ENCODE measurements at places on chromosomes 1 and 21.

GRCh38 chr1:42551180-42551579 is 88.1 kb downstream of the CCDC30 start:
- no peak for DNase-seq

GRCh38 chr1:17834561-17835100 is 79.5 kb downstream of the ACTL8 start:
- no peak for DNase-seq

DNA sequence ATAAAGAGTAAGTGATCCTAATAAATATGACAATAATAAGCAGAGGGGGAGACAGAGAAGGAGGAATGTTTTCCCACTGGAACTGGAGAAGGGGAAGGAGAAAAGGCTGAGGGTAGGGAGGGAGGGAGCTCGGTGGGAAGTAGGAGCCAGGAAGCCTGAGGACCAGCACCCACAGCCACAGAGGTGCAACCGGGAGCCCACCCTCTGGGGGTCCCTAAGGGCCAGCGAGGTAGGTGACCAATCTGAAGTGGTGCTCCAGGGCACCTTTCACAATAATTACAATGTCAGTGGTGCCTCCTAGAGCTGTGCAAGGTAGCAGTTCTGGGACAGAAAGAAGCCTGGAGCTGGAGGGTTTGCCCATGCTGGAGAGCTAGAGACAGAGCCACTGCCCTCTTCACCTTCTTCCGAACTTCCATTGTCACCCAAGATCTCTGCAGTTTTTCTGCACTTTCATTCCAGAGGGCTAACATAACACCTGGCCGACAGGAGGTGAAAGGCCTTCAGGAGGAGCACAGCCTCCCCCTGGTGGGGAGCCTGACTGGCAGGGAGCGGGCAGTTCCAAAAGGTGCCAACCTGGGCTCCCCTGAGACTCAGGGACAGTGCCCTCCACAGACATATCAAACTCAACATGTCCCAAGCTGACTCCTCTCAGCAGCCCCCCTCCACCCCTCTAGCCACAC is 4.1 kb upstream of the AHCYL1 start:
- DNase-seq = no peak

DNA sequence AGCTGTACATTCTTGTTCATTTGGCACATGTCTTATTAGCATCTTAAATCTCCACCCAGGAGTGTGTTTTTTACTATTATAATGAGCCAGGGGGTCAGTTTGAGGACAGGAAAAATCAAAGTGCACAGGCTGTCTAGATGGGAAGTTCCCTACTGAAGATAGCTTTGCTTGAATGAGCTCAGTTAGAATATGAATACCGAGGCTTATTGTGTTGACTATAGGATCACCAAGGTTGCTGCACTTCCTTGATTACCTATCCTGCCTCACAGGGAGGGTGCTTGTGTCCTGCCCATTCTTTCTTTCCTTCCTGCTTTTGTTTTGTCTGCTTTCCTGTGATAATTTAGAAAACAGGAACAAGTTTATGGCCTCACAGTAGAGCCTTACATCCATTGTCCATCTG is 16.3 kb downstream of the PHGDH start:
- DNase-seq = no peak

DNA sequence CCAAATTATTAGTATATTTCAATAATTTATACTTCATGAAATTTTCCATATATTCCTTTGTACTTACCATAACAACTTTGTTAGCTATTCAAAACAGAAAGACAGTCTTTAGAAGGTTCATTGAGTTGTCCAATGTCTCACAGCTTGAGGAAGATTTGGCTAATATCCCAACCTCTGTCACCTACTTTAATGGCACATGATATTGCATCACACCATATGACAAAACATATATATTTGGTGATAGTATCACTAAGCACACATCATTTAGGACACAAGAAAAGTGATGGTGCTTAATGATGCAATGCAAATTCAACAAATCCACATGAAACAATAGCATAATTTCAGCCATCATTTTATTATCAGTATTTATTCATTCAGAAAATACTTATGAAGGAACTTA is 122.0 kb upstream of the BRINP3 start:
- DNase-seq = no peak

DNA sequence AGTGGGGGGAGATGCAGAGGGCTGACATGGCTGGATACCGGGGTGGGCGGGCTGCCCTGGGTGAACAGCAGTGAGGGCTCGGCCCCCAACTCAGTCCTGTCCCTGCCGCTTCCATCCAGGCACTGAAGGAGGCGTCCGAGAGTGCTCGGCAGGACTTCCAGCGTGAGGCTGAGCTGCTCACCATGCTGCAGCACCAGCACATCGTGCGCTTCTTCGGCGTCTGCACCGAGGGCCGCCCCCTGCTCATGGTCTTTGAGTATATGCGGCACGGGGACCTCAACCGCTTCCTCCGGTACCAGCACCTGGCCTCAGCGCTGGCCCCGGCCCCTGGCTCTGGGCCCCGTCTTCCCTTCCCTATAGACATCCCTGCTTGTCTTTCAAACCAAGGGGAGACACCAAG is 15.6 kb downstream of the NTRK1 start:
- no peak for DNase-seq

GRCh38 chr1:147039916-147040315 is 101.8 kb downstream of the NBPF12 start:
- no peak for DNase-seq

DNA sequence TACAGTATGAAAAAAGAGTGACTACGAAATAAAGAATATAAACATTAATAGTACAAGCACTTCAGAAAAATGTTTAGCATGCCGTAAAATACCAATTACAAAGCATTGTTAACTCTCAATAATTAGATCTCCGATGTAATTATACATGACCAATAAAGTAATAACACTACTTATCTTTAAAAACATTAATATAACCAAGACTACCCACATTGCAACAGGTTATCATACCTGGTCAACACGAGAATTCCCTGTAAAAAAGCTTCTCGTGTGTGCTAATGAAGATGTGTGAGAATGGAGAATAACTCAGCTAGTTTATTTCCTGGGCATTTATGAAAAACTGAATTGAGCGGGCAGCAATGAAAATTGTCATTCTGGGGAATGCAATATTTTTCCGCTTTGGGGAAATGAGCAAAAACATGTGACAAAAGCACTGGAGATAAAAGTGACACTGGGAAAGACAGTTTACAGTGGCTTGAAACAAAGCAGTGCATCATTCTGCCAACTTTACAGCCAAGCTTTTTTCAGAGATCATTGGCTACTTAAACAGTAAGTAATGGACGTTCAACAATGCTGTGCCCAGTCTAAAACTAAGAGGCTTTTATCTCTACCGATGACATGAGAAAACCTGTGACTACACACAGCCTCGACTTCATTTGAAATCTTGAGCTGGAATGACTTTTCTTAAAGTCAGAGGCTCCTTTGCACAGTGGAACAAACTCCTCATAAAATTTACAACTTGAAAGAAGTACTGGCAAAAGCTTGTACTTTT is 34.7 kb downstream of the ITPKB start:
- no peak for DNase-seq

GRCh38 chr1:36083635-36084496 is at the start of gene TEKT2:
TSS of gene TEKT2 (plus strand) at chr1:36084094. CDS start at chr1:36084922, 828 bp downstream.
- DNase-seq = no peak

GRCh38 chr1:47229886-47230691 is 1.9 kb downstream of the TAL1 start:
- no peak for DNase-seq

DNA sequence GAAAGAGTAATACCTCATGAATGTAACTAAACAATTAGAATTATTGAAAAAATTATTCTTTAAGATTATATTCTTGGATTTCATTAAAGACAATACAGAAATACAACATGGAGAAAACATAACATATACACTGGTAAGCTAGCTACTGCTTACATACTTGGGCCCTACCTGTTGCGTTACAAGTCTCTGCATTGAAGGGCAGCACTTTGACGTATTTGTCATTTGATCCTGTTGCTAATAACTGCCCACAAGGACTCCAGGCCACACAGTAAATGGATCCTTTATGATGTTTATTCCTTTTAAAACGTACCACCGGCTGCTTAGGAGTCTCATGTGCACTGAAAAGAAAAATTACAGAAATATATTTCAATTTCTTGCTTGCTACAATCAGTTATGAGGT is 19.8 kb upstream of the CLCC1 start:
- DNase-seq = no peak

- DNase-seq = no peak
Measured at GRCh38 chr1:17108786-17109185, 10.5 kb downstream of the PADI2 start.

DNA sequence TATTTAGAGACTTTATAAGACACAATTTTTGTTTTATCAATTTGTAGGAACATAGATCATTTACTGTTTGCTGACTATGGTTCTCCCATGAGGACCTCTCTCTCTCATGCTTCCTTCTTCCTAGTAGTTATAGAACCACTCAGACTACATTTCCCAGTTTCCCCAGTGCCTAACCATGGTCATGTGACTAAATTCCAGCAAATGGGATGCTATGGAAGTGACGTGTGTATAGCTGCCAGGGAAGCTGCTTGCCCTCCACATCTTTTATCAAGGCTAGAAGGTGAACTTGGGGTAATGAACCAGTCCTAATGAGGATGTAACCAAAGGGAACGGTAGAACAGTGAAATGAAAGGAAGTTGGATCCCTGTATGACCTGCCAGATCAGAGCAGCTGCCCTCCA is 184.0 kb downstream of the MIS18A start:
- DNase-seq = no peak

- DNase-seq = no peak
Measured at GRCh38 chr1:31181515-31182343, 58.0 kb downstream of the NKAIN1 start.

GRCh38 chr1:37734629-37735591 is 30.0 kb downstream of the EPHA10 start:
- no peak for DNase-seq

DNA sequence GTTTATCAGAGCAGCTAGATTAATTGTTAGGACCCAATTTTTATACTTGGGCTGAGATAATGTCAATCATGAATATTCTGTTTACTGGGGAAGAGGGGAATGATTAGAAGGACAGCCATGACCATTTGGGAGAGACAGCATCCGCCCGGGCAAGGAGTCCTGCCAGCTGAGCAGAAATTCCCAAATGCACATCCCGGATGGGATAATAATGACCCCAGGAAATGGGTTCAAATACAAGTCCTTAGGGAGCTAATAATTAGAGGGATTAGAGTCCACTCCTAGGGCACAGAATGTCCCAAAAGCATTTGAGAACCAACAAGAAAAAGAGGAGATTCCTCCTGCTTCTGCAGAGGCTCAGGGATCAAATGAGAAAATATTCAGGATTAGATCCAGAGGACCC is 115.9 kb downstream of the LRRC53 start:
- DNase-seq = no peak

DNA sequence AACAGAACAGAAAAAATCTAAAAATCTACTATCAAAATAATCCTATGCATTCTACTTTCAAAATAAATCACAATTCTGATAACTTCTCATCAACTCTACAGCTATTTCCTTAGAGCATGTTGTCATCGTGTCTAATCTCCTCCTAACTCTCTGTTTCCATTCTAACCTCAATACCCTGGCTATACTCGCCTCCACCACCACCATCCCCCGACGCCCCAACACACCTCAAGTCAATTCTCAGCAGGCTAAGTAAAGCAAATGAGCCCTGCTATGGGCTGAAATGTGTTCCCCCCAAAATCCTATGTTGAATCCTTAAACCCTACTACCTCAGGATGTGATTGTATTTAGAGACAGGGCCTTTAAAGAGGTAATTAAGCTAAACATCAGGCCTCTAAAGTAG is 34.6 kb downstream of the NRDC start:
- peak; percentile 11 for DNase-seq

DNA sequence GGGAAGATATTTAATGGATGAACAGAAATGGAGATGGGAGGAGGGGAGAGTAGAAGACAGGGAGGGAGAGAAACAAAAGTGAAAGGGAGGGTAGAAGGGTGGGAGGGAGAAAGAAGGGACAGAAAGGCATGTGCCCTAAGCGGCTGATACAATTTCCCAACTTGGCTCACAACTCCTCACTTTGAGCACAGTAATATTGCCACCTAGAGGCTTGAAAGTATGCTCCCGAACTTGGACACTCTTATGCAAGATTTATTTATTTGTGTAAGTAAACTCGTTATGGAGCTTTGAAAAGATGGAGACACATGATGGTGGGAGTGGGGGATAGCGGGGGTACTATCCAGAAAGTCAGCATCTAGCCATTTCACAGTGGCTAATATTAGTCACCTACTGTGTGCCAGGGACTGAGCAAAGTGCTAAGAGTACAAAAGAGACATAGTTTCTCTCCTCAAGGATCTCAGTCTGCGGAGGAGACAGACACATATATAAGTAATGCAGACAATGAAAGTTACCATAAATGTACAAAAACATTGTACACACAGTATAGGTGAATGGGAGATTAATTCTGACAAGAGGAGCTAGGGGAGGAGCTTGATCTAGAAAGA is 189.7 kb downstream of the SEC16B start:
- no peak for DNase-seq

DNA sequence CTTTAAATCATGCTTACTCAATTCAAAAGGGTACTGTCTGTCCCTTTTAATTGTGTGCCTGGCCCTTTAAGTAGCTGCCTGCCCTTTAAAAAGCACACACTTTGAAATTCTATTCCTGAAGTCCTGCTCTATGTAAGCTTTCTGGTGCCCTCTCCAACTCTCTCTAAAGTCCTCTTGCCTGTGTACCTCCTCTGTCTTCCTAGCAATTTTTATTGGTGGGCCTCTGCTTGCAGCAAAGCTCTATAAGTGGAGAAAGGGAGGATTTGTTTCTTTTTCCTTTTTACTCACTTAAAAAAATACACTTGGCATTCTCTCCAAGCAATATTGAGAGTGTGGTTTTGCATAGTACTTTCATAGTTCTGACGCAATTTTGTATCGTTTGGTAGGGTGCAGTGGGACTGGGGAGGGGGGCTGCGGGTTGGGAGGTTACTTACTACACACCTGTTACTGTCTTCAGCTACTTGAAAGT is 135.4 kb downstream of the LMO4 start:
- DNase-seq = no peak

- DNase-seq = no peak
Measured at GRCh38 chr1:55781944-55782482, 566.8 kb upstream of the USP24 start.

GRCh38 chr1:156993426-156994147 is 52.0 kb downstream of the ARHGEF11 start:
- DNase-seq = no peak

DNA sequence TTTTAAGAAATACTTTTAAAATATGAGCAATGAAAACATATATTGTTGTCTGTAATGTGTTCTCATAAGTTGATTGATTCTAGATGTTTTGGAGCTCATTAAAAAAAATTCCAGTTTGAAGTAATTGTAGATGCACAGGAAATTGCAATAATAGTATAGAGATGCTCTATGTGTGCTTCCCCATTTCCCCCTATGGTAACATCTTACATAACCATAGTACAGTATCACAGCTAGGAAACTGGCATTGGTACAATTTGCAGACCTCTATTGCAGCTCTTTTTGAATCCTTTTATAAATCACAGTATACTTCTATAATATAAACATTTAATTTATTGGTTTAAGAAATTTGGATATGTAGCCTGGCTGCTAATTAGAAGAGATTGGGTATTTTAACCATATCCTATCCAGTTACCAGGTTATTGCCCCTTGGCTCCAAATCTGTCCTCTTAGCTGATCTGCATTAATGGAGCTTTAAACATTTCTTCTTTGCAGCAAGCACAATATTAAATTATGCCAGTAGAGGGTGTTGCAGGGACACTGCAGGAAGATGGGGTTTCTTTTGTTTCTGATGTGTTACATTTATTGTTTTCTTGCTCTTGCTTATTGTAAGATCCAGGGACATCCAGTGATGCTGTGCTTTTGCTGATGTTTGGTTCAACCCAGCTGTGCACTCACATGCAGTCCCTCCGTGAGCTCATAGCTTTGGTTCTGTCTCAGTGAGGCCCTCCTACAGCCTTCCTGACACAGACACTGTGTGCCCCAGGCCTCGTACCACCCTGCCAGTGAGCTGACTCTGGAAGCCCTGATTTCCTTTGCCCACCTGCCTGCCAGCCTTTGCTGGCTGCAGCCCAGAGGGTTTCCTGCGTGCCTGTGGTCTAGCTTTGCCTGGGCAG is 103.3 kb downstream of the RABGAP1L start:
- DNase-seq = no peak
